Right cardiac atrium (tissue), 5 donors: ENCODE measurements at places on chromosomes 16 and 17. TPM values are rescaled to one million over a fixed set of nuclear protein-coding genes. Genes with fewer than 3 reads are reported as not detected.

DNA sequence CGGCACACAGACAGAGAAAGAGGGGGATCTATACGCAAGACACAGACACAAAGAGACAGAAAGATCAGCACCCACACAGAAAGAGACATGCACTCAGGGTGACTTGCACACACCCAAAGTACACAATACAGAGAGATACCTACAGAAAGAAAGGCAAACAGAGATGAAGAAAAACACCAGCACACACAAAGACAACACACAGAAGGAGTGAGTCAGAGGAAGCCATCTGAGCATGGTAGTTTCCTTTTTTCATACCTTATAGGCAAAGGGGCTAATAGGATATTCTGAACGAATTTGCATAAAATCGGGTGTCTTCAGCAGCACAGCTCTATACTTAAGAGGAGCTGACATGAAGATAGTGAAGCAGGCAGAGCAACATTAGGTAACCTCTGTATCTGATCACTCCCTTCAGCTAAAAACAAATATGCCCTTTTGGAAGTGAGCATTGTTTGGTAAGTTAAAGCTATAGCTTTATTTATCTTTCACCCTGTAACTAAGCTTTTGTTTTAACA is 198.6 kb downstream of the AATF start:
- no peak for DNase-seq

GRCh38 chr17:45681706-45682105 is 102.4 kb upstream of the CRHR1 start:
- DNase-seq, result no peak

DNA sequence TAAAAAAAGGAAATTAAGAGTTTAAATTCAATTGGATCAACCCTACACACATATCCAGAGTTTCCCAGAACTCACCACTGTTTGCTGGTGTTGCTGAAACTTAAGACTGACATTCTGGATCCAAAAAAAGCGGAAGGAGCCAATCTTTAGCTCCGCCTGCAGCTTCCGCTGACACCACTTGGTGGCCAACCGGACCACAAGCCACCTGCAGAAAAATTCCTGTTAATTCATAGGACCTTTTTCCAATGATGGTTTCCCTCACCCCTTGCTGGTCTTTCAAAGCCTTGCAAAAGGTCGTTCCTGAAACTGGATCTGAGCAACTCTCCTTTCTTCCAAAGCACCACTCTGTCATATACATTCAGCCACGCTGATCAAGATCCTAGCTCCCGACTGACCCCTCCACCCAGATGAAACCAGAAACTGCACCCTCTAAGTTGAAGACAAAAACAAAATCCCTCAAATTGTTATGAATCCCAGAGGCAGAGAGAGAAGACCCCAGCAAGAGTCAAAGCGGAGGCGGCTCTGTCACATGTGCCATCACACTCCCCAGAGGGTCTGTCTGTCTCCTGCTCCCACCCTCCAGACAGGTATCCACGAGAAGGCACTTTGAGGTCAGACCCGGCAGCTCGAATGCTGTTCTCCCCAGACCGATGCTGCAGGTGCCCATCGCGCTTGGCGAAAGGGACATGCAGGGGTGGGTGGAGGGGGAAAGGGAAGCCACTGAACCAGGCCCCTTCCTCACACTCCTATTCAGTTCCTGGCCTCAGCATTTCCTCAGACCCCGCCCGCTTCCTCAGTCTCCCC is 773 bp downstream of the BLTP2 start:
- DNase-seq, result peak; percentile 77

Gene BCL6B
- 10.9 TPM for total RNA-seq

Gene TSNAXIP1
- 0.94 TPM for total RNA-seq

- no peak for DNase-seq
Measured at GRCh38 chr17:31051506-31051905, 43.3 kb upstream of the NF1 start.

- DNase-seq, result no peak
Measured at GRCh38 chr16:77273815-77274214, 74.6 kb downstream of the SYCE1L start.

DNA sequence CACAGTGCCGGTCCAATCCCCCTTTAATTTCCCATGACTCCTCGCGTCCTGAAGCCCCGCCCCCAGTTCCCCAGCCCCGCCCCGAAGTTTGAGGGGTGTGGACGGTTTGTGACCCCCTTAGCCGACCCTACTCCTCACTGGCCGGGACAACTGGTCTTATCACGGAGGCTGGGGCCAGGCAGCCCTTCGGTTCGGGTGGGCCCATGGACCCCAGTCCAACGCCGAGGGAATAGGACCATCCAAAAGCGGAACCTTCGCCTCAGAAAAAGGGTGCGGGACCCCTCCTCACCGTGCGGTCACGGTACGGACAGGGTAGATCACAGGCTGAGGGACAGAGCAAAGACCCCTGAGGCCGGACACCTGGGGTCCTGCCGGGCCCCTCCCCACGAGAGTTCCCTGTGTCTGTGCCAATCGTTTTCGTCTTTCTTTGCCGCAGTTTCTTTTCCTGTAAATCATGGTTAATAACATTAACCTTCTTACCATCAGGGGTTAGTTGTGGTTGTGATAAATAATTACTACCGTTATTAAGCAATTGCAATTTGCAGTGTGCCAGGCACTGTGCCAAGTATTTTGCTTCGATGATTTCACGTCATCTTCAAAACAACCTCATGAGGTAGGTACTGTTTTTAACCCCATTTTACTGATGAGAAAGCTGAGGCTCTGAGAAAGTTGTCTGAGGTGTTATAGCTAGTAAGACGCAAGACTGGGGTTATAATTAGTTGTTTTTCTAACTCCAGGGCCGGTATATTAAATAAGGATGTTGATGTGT is 543 bp downstream of the TMUB2 start:
- peak; percentile 91 for DNase-seq

Gene ADAD2
- total RNA-seq, result 0.62 TPM

Gene HEATR9
- total RNA-seq, result not detected

- DNase-seq, result no peak
Measured at GRCh38 chr16:77925531-77925930, 96.8 kb upstream of the CLEC3A start.

Gene CD7
- 1.0 TPM for total RNA-seq
